Cerebellum (tissue), 4 donors: ENCODE measurements at places on chromosomes 5 and 9. TPM values are rescaled to one million over a fixed set of nuclear protein-coding genes. Genes with fewer than 3 reads are reported as not detected.

DNA sequence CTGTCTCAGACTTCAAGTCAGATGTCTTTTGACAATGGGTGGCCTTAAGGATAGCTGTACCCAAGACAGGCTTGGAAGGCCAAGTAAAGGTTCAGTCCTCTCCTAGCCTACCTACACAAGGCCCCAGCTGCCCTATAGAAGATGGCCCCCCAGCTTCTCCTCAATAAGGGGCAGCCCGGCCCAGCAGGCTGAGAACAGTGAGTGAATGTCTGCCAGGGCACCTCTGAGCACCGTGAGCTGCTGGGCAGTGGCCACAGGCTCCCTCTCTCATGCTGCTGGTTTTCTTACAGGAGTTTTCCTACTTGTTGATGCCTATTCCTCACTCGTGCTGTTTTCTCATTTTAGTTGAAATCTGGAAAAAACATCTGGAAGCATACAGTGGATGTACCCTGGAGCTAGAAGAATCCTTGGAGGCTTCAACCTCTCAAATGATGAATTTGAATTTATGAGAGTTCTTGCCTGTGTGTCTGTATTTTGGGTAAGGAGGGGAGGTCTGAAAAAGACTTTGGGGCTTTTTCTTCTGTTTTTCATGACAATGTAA, 40.1 kb downstream of the SECISBP2 start:
- no peak for DNase-seq

DNA sequence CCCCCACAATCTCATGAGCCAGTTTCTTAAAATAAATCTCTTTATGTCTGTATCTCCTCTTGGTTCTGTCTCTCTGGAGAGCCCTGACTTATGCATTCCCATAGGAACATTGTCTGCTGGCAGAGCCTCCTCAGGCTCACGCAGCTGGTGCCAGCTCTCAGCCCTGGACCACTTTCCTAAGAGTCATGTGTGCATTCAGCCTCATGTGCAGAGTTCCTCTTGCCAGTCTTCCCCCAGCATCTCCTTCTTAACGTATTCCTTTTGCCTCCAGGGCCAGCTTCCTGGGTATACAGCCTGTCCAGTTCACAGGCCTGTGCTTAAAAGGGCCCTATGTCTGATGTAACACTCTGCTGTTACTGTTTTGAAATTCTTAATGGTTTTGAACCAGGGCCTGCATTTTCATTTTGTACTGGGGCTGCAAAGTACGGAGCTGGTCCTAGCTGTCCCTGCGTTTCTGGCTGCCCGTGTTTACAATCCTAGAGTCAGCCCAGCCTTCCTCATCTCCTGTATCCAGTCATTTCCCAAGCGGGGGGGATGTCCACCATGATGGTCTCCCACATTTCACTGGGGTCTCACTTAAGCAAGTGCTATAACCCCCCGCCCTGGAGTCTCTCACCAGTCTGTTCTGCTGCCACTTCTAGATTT, 18.1 kb downstream of the ANKRD33B start:
- no peak for DNase-seq

The IL17B gene
- total RNA-seq, result not detected

- DNase-seq, result no peak
These were observed 296 bp downstream of the ZSWIM6 start for GRCh38 chr5:61332358-61332749.

DNA sequence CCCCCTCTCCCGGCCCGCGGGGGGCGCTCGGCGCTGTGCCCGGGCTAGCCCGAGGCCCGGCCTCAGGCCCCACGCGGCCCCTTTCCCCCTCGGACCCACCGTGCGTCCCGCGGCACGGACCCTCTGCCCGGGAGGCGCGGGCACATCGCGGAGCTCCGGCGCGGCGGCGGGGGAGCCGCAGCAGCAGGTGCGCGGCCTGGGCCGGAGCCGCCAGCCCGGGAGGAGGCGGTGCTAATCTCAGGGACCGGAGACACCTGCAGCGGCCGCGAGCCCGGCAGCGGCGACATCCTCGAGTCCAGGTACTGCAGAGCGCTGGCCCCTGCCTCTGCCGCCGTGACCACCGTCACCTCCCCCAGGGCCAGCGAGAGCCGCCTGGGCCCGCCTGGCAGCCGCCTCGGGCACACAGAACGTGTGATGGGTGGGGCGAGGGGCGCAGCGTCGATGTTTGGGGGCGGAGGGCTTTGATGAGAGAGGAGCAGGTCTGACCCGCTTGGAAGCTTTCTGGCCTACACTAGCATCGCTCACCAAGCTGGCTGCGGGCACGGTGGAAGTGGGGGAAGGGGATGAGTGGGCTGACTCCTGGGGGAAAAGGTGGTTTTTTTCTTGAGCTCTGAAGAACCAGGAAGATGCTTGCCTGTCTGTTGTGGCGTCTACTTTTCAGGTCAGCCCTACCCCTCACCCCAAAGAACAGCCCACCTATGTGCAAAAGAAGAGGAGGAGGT, 524 bp downstream of the CYFIP2 start:
- peak; percentile 53 for DNase-seq

- no peak for DNase-seq
These were observed 157.8 kb downstream of the ARHGEF28 start for GRCh38 chr5:73783828-73784227.
